T-helper 22 cell (primary cell): ENCODE measurements at places on chromosomes 3 and 15.

DNA sequence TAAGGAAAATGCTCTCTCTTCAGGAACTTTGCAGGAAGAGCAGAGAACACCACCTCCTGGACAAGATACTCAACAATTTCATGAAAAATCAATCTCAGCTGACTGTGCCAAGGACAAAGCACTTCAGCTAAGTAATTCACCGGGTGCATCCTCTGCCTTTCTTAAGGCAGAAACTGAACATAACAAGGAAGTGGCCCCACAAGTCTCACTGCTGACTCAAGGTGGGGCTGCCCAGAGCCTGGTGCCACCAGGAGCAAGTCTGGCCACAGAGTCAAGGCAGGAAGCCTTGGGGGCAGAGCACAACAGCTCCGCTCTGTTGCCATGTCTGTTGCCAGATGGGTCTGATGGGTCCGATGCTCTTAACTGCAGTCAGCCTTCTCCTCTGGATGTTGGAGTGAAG, 200.5 kb downstream of the AKAP13 start:
- DNase-seq = peak; percentile 64

- no peak for DNase-seq
Observed at GRCh38 chr3:13229273-13229949, 156.2 kb upstream of the IQSEC1 start.

GRCh38 chr3:177026505-177027277, 170.6 kb downstream of the TBL1XR1 start:
- DNase-seq = no peak

- no peak for DNase-seq
Observed at GRCh38 chr15:68768321-68768720, 52.4 kb downstream of the ANP32A start.

- no peak for DNase-seq
Observed at GRCh38 chr3:5054098-5054497, 68.0 kb upstream of the ARL8B start.

DNA sequence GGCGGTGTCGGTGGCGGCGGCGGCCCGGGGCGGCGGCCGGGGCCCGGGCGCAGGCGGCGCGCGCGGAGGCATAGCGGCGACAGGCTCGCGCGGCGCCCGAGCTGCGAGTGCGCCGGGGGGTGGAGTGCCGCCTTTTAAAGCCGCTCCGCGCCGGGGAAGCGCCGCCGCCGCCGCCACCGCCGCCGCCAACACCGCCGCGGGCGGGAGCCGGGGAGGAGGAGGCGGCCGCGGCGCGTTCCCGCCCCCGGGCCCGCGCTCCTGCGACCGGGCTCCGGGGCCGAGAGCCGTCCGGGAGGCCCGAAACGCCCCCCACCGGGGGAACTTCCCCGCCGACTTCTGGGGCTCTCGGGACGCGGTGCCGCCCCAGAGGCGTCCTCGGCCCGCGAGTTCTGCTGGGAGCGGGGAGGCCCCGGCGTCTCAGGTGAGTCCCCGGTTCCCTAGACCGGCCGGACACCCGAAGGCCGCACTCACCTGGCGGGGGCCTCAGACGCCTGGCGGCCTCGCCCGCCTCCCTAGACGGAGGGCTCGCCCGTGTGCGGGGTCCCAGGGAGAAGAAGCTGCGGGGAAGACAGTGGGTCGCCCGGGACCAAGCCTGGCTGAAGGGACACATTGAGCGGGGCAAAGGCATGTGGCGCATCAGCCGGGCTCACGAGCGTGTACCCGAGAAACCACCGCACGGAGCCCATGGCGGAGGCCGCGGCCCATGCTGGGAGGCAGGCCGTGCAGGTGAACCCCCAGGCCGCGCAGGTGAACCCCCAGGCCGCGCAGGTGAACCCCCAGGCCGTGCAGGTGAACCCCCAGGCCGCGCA, at the start of gene PCSK6:
PCSK6 (minus strand) TSS at position 109 of the 809 bp plus-strand sequence; CDS start at position 72, 37 bp downstream.
- no peak for DNase-seq

DNA sequence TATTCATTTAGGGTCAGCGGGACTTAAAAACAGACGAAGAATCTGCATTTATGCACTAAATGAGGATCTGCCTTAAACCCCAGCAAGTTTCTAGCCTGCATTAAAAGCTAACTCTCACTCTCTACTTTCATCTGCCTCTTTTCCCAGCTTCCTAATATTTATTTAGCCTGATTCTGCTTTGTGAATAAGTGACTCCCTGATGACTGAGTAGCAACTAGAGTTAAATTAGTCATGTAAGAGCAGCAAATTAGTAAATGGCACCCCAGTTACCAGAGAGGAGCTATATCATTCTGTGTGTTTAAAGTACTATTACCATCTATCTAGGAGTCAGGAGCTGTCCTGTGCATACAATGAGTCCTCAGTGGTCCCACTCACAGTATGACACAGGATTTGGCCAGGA, 391.0 kb upstream of the RORA start:
- DNase-seq = no peak

DNA sequence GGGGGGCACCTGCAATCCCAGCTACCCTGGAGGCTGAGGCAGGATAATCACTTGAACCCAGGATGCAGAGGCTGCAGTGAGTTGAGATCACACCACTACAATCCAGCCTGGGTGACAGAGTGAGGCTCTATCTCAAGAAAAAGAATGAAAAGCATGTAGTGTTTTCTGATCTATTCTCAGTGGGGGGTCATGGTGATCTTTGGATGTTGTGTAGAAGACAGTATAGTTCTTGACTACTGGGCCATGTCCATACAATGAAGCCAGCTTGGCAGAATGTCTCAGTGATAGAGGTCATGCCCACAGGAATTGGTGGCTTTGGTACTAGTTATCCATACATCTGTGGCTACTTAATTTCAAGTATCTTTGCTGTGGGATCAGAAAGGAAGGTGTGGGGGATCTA, 26.8 kb upstream of the NANOGP8 start:
- no peak for DNase-seq

DNA sequence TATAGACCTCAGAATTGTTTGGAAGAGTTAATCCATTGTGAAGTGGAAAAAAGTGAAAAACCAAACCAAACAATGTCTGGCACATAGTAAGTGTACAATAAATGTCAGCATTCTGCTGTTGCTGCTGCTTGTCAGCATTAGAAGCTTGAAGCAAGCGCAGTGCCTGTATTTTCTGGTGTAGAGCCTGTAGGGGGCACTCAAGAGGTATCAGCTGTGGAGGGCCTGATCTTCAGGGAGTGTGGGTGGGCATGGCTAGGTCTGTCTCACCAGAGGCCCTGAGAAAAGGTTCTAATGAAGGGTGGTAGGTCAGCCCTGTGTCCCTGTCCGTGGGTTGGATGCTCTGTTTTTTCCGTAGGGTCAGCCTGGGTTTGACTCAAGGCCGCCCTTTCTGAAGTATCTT, 3.6 kb downstream of the ADAMTSL3 start:
- no peak for DNase-seq

GRCh38 chr15:62021991-62022600, 38.2 kb downstream of the VPS13C start:
- no peak for DNase-seq

DNA sequence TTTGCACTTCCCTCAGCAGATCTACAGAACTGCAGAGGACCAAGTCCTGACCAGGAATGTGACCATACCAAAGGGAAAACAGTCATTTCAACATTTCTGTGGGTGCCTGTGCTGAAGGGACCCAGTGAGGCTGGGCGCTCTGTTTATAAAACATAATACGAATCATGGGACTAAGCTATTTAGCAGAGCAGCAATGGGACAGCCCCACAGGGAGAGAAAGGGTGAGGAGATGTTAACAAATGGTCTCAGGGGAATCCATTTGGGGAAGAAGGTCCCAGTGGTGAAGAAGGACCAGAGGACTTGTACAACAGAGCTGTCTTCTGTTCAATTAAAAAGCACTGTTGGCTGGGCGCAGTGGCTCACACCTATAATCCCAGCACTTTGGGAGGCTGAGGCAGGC, 1025.4 kb downstream of the FHIT start:
- DNase-seq = no peak

- DNase-seq = no peak
Observed at GRCh38 chr3:155363690-155364070, 70.2 kb upstream of the STRIT1 start.

GRCh38 chr15:40310001-40310959, 2.5 kb upstream of the PLCB2 start:
- DNase-seq = no peak

DNA sequence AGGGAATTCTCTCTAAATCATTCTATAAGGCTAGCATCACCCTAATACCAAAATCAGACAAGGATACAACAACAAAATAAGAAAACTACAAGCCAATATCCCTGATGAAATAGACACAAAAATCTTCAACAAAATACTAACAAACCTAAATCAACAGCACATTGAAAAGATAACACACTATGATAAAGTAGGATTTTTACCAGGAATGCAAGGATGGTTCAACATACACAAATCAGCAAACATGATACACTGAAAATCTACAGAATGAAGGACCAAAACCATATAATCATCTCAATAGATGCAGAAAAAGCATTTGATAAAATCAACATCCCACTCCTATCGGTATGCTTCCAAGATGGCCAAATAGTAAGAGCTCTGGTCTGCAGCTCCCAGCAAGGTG, 39.5 kb downstream of the ALDH1A2 start:
- DNase-seq = no peak

- no peak for DNase-seq
Observed at GRCh38 chr15:39183164-39183881, 397.6 kb upstream of the THBS1 start.

- DNase-seq = no peak
Observed at GRCh38 chr3:112397556-112397955, 64.6 kb downstream of the CD200 start.

DNA sequence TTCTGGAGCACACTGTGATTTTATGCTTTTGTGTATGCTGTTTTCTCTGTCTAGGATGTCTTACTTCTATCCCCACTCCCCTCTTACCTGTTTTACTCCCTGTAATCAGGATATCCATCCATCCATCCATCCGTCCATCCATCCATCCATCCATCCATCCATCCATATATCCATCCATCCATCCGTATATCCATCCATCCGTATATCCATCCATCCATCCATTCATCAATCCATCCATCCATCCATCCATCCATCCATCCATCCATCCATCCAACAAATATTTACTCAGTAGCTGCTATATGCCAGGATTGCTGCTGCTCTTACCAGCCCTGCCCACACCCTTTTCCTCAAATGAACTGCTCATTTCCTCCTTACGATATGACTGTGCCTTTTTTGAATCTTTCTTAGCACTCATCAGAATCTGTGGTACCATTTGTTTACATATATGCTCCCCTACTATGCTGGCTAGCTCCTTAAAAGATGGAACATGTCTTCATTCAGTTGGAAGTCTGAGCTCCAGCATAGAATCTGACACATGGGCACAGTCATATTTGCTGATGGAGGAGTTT, 35.2 kb downstream of the USP13 start:
- DNase-seq = no peak

- no peak for DNase-seq
Observed at GRCh38 chr3:84008623-84009022, 950.2 kb upstream of the CADM2 start.

- DNase-seq = no peak
Observed at GRCh38 chr3:46849686-46850467, 13.4 kb downstream of the MYL3 start.

DNA sequence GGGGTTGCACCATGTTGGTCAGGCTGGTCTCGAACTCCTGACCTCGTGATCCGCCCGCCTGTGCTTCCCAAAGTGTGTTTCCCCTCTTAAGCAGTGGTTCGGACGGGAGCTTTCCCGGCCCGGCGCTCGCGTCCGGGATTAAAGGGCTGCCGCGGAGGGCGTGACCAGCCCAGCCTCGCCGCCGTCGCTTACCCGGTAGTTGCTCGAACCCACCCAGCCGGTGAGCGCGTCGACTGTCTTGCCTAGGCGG, 513 bp downstream of the CLASP2 start:
- DNase-seq = no peak

DNA sequence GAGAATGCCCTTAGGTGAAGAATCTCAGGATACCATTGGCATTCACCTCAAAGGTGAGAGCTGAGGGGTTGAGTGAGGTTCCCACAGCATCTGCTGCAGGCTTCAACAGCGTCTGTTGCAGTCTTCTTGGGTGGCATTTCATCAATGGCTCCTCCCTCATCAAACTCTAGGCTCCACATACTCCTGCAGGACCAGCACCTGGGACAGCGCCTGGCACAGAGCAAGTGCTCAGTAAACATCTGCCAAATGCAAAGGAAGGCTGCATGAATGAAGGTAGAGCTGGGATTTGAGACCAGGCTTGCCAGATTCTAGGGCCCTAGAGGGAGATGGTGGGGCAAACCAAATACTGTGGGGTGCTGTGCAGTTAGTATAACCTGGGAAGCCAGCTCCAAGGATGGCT, 9.6 kb downstream of the TRH start:
- no peak for DNase-seq

GRCh38 chr15:61598655-61599054, 369.6 kb upstream of the RORA start:
- DNase-seq = no peak

- no peak for DNase-seq
Observed at GRCh38 chr3:13801361-13802204, 78.3 kb downstream of the WNT7A start.

- DNase-seq = no peak
Observed at GRCh38 chr15:43881944-43882343, 55.1 kb downstream of the WDR76 start.

DNA sequence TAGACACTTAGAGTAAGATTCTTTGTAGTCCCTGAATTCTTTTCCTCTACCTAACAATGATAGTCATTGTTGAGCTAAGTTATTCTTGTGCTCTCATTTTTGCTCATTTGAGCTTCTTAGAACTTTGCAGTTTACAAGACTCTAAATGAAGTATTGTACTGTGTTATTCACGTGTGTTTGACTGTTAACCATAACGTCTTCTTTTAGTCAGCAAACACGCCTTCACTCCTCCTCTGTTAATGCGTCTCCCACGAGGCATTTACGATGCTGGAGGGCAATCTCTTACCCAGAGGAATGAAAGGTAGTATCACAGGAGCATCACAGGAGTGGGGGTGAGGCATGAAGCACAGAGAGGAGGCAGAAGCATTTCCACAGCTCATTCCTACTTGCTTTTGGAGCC, 14.8 kb upstream of the P2RY14 start:
- DNase-seq = no peak

DNA sequence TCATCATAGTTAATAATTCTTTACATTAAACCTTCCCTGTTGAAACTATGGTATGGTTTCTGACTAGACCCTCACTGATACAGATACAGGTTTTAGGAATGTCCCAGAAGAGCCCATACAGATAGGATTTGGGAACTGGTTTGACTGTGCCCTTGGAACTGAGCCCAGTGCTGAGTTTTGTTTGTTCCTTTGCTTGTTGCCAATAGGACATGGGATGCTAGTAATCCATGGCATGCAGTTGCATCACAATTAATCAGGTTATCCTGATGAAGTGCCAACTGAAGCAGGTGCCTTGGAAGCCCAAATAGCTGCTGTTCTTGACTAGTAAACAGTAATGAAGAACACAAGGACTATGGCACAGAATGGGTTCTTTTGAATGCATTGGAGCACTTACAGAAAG, 230.6 kb downstream of the NEK10 start:
- DNase-seq = no peak
